Activated CD4-positive, alpha-beta T cell treated with anti-CD3 and anti-CD28 coated beads for 36 hours (primary cell): ENCODE measurements at places on chromosomes 6 and 20.
A peak's percentile ranks its signal among the peaks of the same experiment; 100 is the strongest.

- no peak for DNase-seq
These were observed 82.1 kb downstream of the BFSP1 start for GRCh38 chr20:17449031-17449430.

DNA sequence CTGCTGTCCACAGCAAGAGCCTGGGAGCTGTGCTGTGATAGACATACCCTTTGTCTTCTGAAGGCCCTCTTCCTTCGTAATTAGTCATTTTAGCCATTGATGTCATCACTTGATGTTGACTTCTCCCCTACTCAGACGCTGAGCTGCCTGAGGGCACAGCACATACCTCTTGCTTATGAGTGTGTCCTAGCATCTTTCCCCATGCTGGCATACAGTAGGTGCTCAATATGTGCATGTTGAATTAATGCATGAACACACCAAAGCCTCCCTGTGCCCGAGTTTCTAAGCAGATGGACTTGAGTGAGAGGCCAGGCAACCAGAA, 35.8 kb upstream of the FAM83D start:
- DNase-seq = peak; percentile 49

DNA sequence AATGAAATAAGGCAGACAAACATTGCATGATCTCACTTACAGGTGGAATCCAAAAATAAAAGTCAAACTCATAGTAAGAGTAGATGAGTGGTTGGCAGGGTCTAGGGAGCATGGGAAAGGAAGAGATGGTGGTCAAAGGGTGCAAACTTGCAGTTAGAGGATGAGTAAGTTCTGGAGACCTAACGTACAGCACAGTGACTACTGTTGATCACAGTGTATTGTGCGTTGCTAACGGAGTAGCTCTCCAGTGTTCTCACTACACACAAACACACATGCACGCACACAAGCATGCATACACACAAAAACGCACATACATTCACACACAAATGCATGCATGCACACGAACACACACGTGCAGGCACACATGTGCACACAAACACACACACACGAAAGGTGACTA, 54.9 kb downstream of the LY86 start:
- DNase-seq = no peak

- no peak for DNase-seq
These were observed 422.9 kb upstream of the CHD6 start for GRCh38 chr20:42041000-42041565.

GRCh38 chr6:150624191-150624590, 24.5 kb downstream of the PLEKHG1 start:
- DNase-seq = no peak

- no peak for DNase-seq
These were observed 3.5 kb downstream of the FOXS1 start for GRCh38 chr20:31841928-31842327.

DNA sequence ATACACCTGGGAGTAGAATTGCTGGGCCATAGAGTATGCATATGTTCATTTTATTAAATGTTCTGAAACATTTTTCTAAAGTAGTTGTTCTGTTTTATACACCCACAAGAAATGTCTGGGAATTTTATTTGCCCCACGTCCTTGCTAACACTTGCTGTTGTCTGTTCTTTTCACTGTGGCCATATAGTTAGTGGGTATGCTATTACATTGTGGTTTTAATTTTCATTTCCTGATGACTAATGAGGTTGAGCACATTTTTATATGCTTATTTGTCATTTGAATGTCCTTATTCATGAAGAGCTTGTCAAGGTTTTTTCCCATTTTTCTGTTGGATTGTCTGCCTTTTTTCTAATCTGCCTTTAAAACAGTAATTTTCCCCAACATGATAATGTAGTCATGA, 41.5 kb upstream of the TGM3 start:
- no peak for DNase-seq

GRCh38 chr6:165962366-165962765, 205.3 kb downstream of the TBXT start:
- no peak for DNase-seq

GRCh38 chr6:133637436-133637835, 251.5 kb upstream of the TCF21 start:
- no peak for DNase-seq

- no peak for DNase-seq
These were observed 27.0 kb upstream of the TFB1M start for GRCh38 chr6:155341130-155341828.

DNA sequence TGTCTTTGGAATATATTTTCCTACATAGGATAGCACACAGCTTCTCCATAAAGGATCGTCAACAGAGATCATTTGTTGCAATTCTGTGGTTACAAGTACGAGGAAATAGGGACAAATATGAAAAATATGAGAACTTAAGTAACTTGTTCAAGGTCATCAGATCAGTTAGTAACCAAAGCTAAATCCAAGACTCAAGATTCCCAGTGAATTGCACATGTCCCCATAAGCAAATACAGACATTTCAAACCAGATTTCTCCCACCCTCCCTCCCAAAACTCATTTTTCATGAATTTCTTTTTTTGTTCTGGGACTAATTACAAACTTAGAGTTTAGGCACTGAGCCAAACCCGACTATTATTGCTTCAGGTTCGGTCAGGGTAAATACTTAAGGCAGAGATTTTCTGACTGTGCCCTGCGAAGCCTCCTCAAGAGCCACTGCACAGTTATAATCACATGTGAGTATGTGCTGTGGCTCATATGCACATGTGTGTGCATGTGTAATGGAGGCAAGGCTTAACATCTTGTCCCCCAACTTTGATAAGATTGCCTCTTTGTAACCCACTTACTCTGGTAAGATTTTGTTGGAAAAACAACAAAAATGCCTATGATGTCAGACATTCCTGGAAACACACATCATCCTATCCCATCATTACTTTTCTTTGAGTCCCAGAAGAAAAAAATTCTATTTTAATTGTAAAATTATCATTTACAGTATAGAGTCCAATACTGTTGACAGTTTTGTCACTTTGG, 216.2 kb downstream of the CD83 start:
- DNase-seq = no peak

DNA sequence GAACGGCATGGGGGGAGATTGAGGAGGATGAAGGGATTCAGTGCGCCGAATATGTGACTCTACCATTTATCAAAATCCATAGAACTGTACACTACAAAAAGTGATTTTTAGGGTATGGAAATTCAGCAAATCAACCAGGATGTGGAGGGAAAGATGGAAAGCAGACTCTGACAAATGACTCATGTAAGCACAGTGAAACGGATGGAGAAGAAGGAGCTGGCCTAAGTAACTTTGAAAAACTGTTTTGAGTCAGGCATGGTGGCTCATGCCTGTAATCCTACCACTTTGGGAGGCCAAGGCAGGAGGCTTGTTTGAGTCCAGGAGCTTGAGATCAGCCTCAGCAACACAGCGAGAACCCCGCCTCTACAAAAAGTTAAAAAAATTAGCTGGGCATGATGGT, 39.2 kb downstream of the MUC22 start:
- no peak for DNase-seq

- no peak for DNase-seq
These were observed 293.3 kb downstream of the PACRG start for GRCh38 chr6:163021054-163021453.

- peak; percentile 80 for DNase-seq
These were observed 1.1 kb upstream of the JARID2 start for GRCh38 chr6:15244620-15245360.

GRCh38 chr20:50953196-50953595, 5.1 kb downstream of the DPM1 start:
- no peak for DNase-seq

DNA sequence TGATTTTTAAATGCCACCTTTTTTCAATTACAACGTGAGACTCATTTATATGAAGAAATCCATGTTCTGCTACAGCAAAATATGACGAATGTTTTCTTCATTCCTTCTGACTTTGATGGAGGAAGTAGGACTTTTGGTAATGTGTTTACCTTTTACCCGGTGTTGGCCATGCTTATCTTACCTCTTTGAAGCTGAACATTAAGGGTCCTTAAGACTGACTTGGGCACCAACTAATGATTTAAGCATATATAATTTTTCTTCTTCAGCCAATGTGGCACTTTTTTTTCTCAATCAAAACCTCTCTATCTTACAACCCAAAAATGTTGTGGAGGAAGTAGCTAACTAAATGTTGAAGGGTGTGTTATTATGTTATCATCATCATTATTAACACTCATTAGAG, 337.5 kb downstream of the EPHA7 start:
- no peak for DNase-seq
